Right kidney (tissue), 9 donors: ENCODE measurements at places on chromosomes 3 and 15.

GRCh38 chr3:154764856-154765640 lies 315.1 kb upstream of the MME start:
- DNase-seq: no peak

DNA sequence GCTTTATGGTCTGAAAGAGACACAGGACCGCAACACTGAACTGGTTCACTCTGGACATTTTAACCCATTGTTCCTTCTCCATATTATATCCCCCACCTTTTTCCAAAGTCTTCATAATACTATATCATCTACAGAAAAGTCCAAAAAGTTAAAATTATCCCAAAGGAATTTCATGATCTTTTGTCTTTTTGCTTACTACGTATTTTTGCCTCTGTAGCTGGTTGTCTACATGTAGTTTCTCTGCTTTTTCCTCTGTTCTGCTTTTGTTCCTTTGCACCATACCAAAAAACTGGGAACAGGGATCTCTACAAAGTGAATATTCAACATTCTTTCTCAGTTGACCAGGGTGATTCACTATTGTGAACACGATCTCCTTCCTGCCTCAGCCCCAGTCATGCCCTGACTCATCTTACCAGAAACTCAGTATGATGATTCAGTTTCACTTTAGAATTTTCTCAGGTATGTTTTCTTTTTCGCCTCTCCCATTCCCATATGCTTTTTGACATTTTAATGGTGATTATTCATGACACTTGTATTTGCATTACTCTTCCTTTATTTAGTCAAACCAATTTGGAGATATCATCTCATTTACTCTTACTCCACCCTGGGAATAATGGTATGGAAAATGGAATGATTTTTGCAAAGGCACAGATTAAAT lies 14.5 kb downstream of the EMC4 start:
- no peak for DNase-seq

DNA sequence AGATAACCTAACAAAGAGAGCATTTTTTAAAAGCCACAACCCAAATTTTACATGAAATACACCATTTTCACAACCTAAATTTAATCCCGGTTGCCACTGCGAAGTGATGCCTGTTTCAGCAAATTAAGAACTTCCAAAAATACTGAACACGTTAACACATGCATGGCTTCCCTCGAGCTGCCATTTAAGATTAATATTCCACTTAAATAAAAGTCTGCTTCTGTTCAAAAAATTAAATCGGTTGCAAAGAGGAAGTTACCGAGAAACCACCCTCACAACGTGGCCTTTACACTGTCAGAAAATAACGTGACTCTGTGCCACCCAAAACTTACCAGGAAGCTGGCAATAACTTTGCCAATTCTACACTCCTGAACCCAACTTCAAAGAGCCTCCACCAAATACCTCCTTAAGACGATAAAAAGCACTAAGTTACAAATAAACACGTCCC lies 1.2 kb downstream of the TBL1XR1 start:
- no peak for DNase-seq

DNA sequence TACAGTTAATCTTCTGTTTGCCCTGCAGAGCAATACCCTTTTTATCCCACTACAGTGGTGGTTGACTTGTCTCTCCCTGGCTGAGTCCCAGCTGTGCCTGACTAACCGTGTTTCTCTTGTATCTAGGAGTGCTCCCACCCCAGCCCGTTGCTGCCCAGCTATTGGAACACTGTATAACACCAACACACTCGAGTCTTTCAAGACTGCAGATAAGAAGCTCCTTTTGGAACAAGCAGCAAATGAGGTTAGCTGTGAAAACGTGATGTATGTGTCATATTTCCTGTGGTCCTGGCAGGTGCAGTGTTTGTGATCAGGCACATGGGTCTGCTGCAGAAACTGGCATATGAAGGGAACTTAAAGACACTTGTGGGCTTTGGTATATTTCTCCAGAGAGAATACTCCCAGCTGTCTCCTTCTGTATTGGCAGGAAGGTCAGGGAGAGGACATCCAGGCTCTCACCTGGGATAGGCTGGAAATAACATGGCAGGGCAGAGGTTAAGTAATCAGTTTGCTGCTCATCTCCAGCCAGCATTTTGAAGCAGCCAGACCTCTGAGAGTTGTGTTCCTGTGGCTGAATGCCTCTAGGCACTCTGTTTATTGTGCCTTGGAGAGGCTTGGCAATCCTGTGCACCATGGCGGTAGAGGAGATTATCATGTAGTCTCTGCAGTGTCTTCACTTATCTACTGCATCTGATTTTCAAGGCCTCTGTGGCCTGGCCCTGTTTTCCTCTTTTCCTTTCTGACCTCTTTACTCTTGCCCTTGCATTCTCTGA lies 34.8 kb downstream of the ATG7 start:
- DNase-seq: no peak

DNA sequence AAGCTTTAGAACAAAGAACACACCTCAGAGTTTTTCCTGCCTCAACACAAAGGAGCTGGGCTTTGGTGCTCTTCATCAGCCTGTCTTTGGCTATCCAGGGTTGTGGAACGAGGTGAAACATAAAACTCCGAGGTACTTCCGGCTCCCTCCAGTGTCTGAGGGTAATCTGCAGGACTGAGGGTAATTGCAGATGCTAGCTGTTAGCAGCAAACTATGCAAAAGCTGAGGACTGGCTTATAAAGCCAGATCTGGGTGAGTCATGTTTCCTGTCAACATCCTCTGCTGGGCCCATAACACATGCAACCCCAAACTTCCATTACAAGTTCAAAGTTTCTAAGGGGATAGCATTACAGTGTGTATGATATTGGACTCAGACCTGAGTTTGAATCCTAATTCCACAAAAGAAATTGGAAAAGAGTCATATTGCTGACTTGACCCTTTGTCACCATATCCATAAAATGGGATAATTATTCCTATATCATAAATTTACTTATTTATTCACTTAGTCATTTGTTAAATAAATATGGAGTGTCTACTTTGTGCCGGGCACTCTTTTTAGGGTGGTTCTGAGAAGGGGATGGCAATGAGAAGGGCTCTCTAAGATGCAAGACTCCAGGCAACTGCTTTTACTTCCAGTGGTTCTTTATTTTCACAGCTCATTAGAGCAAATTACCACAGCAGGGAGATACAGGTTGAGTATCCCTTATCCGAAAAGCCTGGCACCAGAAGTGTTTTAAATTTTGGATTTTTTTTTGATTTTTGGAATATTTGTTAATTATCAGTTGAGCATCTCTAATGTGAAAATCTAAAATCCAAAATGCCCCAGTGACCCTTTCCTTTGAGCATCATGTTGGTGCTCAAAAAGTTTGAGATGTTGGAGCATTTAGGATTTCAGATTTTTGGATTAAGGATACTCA lies 9.5 kb upstream of the TRIM69 start:
- DNase-seq: no peak

GRCh38 chr3:67578416-67578815 lies 76.0 kb downstream of the SUCLG2 start:
- DNase-seq: no peak

- DNase-seq: no peak
Observed at GRCh38 chr15:60607817-60608216, 128.9 kb upstream of the ICE2 start.

DNA sequence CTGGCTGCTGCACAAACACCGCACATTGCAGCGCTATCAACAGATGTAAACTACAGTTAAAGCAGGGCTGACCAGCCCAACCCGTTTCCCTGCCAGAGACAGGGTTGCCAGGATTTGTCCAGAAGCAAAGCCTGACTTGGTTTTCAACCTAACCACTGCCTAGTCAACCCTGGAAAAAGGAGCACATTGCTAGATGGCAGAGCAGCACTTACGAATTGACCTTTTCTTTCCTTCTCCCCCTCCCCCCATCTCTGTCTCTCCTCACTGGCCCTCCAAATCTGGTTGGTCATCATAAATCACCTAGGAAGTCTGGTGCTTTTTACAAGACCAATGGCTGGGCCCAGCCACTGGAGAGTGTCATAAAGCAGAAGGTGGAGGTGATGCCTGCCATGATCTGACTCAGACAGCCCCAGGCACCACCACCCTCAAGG lies 51.3 kb downstream of the ABCC5 start:
- DNase-seq: no peak

DNA sequence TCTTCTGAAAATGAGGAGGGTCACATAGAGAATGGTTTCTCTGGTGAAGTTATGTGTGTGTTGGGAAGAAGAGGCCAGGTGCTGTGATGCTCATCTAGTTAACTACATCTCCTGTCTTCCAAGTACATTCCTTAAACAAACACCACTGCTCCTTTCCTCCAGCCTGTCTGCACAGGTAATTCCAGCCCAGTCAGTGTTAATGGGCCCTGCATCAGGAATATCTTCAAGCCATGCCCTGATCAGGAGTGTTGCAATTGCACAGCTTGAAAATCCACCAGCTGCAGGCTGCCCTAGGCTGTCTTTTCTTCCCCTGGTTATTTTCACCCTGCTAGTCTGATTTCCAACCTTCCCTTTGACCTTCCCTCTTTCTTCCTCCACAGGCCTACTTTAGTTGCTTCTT lies 41.9 kb upstream of the LMOD3 start:
- no peak for DNase-seq

DNA sequence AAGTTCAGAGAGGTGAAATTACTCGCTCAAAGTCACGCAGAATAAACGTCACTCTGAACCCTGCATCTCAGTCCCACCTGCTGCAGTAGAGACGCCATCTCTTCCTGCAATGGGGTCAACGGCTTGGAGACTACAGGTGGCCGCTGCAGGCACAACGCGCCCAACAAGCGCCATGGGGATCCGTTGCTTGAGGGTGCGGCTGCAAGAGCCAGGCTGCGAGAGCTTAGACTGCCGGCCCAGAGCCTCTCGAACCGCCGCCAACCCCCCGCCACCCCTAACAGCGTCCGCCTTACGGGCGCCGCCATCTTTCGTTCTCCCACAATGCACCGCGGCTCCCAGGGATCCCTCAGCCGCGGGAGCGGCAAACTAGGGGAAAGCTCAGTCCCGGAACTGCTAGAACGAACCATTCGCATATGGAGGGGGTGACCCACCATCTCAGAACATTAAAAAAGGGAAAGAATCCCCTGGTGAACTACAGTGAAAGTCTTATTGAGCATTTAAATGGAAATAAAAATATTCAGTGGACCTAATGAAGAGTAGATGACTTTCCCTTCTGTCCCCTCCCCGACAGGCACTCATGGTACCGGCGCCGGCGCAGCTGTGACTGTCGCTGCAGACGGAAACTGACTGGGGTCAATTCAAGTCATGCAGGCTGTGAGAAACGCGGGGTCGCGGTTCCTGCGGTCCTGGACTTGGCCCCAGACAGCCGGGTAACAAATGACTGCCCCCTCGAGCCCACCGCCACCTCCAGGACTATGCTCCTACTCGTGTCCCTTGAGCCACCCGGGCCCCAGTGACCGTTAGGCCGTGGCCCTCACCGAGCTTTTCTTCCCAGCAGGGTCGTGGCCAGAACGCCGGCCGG lies at the start of the genes MRPL46 and MRPS11:
MRPL46 (minus strand) TSS at position 316 of the 862 bp plus-strand sequence; CDS start at position 305, 11 bp downstream.
MRPS11 (plus strand) TSS at position 636 of the 862 bp plus-strand sequence; CDS start at position 646, 10 bp downstream.
- peak; percentile 99 for DNase-seq

GRCh38 chr3:61239871-61240270 lies 11.4 kb downstream of the FHIT start:
- no peak for DNase-seq

GRCh38 chr3:78476076-78476475 lies 1291.7 kb downstream of the ROBO1 start:
- DNase-seq: no peak

GRCh38 chr3:116032176-116032575 lies 408.9 kb downstream of the GAP43 start:
- DNase-seq: no peak

DNA sequence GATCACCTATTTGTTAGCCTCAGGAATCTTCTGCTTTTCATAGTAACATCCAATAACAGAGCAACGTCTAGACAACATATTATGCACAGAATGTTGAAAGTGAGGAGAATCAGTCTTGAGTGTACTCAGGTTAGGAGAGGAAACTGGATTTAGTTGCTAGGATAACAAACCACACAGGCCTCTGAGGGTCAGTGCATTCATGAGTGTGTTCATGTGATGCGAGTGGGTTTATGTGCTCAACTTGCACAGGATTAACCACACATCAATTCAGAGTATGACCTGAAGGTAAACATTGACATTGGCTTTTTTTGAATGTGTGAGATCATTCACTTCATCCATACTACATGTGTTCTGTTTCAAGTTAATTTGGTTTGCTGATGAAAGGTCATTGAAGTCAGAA lies 287.6 kb downstream of the DIPK2A start:
- DNase-seq: no peak

DNA sequence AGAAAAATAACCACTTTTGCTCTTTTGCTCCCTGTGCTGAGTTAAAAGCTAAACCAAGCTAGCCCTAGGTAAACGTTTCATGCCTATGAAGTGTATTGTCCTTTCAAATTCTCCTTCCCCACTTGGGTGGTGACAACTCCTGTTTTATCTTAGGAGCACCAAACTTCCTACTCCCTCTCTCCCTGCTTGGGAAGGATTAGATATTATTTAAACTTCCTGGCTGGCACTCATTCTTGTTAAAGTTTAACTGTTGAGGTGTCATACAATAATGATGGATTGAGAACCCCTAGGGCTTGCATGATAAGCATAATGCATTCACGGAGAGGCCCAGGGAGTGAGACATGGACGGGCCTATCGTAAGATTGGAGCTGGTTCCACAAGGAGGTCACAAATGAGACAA lies 29.5 kb downstream of the B4GALT4 start:
- DNase-seq: no peak

DNA sequence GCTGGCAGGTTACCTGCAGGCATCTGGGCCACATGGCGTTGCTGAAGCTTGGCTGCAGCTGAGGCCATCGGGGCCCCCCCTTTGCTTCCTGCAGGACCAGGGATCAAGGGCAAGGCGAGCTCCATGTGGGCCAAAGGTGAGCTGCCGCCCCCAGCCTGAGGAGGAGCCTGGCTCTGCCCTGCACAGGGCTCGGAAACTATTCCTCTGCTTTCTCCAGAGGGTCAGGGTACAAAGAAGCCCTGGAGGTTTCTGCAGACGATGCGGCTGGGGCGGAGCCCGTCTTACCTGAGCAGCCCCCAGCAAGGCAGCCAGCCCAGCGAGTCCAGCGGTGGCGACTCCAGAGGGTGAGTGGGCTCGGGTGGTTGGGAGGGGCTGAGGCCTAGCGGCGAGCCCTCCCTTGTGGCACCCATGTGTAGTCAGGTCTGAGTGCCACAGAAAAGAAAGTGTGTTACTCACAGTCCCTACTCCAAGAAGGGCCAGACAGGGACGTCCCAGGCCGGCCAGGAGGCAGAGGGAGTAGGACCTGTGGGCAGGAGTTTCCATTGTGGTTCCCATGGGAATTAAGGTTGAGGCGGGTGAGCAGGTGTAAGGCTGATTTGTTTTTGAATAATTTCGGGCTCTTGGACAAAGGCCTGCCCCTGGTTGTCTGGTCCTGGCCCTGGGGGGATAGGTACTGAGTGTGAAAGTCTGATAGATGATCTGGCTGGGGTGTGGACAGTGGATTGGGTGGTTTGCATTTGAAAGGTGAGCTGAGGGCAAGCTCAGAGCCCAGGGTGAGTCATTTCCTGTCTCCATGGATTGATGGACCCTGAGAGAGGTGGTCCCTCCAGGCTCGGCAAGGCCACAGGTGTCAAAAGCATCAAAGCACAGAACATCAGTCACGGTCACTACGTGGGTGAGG lies 25.4 kb downstream of the CFAP100 start:
- no peak for DNase-seq

- no peak for DNase-seq
Observed at GRCh38 chr3:132405188-132405587, 12.1 kb upstream of the DNAJC13 start.

GRCh38 chr3:23654571-23654970 lies 151.2 kb upstream of the UBE2E1 start:
- DNase-seq: no peak
